HT1080 (cell line): ENCODE measurements at places on chromosomes 5 and 9.

- DNase-seq = no peak
Measured at GRCh38 chr9:131433302-131433854, 39.5 kb downstream of the PRRC2B start.

- DNase-seq = no peak
Measured at GRCh38 chr5:44887722-44888121, 79.0 kb downstream of the MRPS30 start.

DNA sequence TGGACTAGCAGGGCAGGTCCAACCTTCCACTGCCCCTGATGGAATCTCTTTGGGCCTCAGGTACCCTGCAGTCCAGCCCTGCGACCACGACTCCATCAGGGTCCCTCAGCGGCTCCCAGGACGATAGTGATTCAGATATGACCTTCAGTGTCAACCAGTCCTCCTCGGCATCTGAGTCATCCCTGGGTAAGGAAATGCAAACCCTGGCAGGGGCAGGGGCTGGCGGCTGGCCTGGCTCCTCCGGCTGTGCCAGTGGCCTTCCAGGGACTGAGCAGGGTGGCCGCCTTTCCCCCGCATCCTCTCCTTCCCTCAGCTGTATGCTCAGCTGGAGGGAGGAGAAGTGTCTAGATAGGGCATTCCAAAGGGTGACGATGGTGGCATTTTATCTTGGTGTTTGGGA, 45.0 kb downstream of the NEURL1B start:
- DNase-seq = peak; percentile 43

DNA sequence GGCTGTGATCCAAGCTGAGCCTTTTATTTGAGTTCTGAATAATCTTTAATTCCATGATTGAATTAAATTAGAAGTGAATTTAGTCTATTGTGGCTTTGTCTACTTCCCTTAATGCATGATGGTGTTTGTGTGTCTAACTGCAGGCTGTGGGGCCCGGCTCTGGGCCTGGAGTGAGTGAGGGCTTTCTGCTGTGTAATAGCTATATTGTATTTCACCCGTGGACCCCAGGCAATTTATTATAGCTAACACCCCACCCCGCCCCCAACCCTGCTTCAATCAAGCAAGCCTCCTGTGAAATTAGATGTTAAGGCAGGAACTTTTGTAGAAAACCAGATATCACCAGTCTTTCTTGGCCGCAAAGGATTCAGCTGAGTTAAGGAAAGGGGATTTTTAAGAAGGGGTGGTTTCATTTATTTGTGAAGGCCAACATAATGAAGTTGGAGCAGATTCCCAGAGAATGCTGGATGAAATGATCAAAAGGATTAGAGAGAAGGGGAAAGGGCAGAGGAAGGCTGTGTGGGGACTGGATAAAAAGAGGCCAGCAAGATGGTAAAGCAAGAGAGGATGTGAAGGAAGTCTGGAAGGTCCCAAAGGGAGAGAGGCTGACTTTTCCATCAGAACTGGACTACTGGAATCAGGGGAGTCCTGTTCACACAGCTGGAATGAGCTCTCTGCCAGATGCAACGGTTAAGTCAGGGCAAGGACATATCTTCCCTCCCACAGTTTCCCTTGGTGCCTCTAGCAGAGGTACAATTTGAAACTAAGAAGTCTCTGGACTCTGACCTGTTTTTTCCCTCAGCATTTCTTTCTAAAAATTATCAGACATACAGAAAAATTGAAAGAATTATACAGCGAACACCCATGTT, 125.3 kb upstream of the SAP30L start:
- no peak for DNase-seq
